ENCODE measurements at places on chromosomes 7 and 10.

- DNase-seq = no peak
These were observed 79.6 kb downstream of the ZFAND4 start for GRCh38 chr10:45592926-45593325.

DNA sequence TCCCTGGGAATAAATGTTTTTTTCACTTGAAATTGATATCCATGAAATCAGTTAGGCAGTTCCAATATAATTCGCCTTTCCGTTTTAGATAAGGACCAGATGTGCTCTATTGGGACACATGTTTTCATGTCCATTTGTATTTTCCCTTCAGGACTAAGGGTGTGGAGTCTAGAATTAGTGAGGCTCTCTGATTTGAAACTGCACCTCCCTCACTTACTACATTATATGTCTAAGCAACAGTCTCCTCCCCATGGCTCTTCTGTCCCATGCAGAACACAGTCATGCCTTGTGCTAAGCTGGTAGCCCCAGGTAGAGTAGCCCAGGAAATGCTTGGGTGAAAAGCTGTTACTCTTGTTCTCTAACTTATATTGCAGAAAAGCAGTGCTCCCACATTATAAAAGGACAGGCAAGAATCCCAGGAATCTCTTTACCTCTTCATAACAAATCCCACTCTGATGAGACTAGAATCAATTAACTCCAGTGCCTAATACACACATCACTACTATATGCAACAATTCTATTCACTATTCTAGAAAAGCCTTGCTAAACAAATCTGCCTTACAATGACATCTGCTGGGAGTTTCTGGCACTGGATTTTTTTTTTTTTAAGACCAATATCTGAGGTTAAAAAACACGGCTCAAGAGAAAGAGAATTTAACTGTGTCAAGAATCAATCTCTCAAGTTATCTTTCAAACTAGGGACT, 293.9 kb downstream of the SNX13 start:
- no peak for DNase-seq

DNA sequence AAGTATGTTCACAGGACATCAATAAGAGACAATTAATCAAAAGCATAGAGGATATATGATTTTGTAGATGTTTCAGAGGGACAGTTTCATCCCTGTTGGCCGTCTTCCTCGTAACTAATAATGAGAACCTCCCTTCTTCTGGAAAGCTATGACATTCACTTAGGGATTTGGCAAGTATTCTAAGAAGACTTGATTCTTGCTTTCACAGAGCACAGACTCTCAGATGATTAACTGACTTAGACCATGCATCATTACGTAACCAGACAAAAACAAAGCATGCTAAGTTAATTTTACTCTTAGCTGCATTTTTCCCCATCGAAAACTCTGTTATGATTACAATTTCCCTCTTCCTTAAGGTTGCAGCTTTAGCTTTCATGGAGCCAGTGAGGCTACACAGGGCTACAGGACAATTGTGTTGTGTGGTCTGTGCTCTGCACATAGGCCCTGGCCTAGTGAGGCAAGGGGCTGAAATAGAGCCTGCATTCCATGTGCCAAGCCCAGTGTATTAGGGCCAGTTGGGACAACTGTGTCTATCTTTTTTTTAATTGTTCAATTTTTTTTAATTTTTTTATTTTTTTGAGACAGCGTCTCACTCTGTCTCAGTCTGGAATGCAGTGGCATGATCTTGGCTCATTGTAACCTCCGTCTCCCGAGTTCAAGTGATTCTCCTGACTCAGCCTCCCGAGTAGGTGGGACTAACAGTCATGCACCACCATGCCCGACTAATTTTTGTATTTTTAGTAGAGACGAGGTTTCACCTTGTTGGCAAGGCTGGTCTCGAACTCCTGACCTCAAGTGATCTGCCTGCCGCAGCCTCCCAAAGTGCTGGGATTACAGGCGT, 105.3 kb downstream of the PLXDC2 start:
- DNase-seq = no peak

DNA sequence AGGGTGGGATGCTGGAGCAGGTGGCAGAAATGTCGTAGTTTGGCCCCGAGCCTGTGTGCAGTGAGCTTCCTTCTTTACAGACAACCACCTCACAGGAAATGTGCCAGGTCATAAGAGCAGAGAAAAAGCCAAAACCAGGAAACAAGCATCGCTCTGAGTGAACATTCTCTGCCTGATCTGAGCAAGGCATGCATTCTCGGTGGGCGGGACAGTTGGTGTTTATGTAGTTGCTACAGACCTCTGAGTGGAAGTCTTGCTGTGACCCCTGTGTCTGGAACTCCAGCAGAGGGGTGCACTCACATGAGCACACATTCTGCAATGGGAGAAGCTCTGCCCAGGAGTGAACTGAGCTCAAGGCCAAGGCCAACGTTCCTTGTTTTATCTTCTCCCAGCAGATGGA, 230.1 kb downstream of the TCERG1L start:
- no peak for DNase-seq

GRCh38 chr7:14630048-14630447, 272.5 kb downstream of the DGKB start:
- DNase-seq = no peak

DNA sequence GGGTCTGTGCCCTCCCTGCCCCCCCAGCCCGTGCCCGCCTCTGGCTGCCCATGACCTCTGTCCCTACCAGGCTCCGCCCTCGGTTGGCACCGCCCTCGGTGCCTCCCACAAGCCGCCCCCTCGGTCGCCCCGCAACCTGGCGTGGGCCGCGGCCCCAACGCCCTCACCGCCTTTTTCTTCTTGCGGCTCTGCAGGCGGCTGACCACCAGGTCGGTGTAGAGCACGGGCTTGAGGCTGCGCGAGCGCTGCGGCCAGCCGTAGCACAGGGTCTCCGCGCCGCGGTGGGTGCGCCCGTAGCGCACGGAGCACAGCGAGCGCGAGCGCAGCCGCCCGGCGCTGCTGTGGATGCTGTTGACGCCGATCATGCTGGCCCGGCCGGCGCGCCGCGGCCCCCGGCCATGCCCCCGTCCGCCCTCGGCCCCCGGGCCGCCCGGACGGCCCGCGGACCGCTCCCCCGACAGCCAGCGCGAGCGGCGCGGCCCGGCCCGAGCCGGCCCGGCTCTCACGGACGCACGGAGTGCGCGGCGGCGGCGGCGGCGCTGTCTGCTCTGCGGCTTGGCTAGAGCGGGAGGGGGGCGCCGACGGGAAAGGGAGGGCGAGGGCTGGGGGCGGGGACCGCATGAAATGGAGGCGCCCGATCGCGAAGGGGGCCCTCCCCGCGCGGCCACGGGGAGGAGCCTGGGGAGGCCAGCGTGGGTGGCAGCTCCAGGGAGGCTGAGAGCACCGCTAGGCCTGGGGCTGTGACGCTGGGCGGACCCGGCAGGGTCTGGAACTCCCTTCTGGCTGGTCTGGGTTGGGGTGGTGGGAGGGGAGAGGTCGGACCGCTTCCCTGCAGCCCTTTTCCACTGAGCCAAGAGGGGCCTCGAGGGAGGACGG, 9.6 kb downstream of the PSD start:
- DNase-seq = no peak

DNA sequence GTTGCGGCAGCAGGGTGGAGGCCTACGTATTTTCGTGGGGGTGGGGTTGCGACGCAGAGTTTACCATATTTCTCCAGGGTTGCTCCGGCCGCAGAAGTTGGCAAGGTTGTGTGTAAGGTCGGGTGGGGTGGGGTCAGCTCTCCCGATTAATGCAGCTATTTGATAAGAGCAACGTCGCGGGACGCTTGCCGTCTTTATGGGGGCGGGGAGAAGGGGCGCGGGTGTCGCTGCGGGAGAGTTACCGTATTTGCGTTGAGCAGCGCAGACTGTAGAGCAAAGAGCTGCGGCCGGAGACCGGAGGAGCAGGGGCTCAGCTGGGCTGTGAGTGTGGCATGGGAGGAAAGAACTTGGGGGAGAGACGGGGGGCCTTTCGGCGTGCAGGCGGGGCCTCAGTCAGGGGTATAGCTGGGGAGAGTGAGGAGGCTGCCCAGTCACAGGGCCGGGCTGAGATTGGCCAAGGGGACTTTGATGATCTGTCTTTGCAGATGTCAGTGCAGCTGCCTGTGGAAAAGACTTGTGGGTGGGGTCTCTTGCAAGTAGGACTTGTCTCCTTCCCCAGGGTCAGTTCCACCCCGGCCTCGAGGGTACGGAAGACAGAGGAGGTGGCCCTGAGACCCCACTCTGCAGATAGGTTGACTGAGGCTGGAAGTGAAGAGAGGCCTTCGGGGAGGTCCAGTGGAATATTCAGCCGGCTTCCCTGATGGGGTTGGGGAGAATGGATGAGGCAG, 26.6 kb downstream of the ZNF775 start:
- no peak for DNase-seq

DNA sequence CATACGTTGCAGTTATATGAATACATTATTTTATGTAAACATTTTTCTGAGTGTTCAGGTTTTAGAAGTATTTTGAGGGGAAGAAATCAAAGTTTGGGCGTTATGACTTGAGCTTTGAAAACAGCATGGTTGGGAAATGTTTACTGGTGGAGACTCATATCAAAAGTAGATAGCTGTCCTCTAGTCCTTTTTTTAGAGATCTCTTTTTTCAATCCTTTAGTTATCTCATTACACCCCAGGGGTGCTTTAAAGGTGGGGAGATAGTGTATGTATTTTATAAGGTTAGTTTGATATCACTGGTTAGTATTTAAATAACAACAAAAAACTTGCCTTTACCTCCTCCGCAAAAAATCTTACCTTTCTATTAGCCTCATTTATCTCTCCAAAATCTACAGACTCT, 2.3 kb downstream of the DMTF1 start:
- DNase-seq = no peak

DNA sequence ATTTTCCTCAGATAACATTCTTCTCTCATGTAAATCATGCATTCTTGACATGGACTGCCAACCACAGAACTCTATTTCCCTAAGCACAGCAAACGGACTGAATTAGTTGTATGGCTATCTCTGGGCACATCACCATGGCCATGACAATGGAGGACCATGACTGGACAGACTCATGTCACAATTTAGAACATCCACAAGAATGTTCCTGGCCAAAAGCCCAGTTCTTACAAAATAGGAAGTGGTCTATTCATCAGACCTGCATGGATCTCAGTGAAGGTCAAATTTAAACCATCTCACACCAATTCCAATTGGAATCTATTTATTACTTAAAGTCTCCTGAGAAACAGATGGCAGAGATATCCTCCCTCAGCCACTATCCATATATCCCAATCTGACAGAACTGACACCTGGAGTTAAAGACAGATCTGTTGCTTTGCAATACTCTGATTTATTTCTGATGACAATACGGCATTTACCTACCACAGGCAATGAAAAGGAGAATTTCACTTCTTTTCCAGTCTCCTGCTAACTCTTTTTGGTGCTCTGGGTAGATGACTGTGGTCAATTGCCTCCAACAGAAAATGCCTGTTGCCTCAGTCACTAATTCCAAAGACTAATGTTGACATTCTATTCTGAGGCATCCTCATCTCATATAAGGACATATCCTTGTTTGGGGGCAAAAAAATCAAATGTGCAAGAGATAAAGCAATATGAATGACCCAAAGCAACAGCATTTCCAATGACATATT, 254.8 kb downstream of the HTR7 start:
- no peak for DNase-seq

GRCh38 chr7:111393011-111393754, 169.1 kb downstream of the IMMP2L start:
- DNase-seq = no peak

GRCh38 chr7:22723181-22723601, 3.8 kb upstream of the IL6 start:
- DNase-seq = no peak

- no peak for DNase-seq
These were observed 222.5 kb downstream of the AHR start for GRCh38 chr7:17520941-17521340.

DNA sequence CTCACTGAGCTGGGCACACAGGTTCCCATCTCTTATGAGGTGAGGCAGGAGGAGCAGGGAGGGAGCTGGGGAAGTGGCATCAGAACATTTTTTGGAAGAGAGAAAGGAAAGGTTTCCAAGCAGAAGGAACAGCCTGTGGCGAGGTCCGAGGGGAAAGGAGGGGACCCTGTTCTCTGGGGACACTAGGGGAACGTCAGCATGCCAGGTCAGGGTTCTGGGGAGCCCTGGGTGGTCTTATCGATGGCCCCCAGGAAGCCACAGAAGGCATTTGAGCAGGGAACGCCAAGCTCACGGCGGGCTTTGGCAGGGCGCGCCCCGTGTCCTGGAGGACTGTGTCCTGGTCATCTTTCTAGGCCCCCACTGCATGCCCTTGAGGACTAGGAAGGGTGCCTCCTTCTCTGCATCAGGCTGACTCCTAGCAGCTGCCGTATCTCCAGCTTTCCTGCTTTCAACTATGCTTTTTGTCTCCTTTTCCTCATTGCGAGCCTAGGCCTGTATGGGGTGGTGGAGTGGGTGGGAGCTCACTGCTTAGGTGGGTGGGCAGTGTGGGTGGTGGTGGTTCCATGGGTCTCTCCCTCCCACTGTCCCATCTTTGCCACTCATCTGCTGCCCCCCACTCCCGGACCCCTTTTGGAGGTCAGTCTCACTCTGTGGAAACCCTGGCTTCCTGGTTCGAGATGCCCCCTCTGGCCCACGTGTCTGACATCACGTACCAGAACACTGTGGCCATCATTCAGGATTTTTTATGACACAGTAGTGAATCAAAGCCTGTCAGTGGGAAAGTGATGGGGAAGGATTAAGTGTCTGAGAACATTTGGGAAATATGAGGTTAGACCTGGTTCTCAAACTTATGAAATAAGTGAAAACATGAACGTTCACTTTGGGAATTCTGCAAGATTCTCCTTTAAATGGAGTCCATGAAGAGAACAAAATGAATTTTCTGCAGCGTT, 89.1 kb downstream of the CUX1 start:
- no peak for DNase-seq

- no peak for DNase-seq
These were observed 90.1 kb upstream of the NPSR1 start for GRCh38 chr7:34567906-34568305.

DNA sequence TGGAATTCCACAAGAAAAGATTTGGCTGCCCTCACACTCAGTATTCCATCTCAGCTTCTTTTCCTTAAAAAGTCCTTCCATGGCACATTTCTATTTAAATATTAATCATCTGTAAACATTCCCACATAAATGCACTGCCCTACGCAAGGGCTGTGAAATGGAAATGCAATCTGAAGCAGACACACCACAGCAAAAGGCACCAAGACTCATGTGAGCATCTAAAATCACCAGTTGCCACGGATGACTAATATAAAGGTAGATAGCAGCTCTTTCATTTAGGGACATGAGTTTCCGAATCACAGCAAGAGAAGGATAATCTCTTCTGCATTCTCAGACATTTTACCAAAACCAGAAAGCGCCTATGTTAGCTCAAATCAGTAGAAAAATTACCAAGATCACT, 31.6 kb downstream of the COA1 start:
- DNase-seq = no peak

GRCh38 chr7:81079746-81080145, 160.9 kb upstream of the SEMA3C start:
- DNase-seq = no peak

GRCh38 chr7:150716368-150716767, at the start of gene GIMAP1:
Gene GIMAP1 (plus strand): TSS chr7:150716613. CDS start chr7:150719048, 2,435 bp downstream.
- no peak for DNase-seq

- DNase-seq = no peak
These were observed 12.7 kb upstream of the AGR2 start for GRCh38 chr7:16817536-16817935.

GRCh38 chr10:33638374-33638773, 303.9 kb upstream of the NRP1 start:
- DNase-seq = no peak

- DNase-seq = no peak
These were observed 1.8 kb upstream of the IGF2BP3 start for GRCh38 chr7:23472046-23472445.

Measured in NCI-H1105 (cell line).